Stimulated activated CD8-positive, alpha-beta memory T cell treated with anti-CD3 and anti-CD28 coated beads, Interleukin-7, amount 100 ng/mL, for 1 hour (primary cell): ENCODE measurements at places on chromosomes 6 and 20.

DNA sequence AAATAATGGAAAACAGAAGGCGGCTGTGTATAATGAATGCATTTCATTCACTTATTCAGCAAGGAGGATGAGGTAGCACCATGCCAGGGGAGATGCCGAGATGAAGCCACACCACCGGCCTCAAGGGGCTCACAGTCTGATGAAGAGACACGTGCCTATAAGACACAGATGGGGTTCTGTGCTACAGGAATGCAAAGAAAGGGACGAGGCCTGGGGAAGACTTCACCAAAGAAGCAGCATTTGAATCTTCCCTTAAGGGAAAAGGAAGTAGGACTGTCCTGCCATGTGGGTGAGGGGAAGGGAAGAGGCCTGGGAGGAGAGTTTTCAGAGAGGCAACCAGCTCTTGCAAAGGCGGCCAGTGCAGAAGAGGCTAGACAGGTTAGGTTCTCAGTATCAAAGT, 98.9 kb downstream of the PSMG4 start:
- DNase-seq, result no peak

- no peak for DNase-seq
These were observed 28.2 kb upstream of the ITCH start for GRCh38 chr20:34334654-34335407.

DNA sequence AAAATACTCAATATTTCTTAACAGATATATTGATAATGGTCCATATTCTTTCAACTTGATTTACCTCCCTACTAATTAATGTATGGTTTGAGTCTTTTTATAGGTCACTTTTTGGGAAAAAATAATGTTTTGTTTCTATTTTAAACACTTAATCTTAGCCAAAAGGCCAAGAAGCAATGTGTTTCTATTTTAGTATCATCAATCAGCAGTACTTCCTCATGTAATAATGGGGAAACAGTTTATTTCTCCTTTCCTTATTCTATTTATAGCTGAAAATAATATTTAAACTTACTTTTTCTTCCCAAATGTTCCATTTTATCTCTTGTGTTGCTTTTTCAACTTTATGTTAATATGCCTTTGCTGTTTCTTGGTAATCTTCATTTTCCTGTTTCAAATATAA, 295.1 kb downstream of the ALDH8A1 start:
- no peak for DNase-seq

- DNase-seq, result no peak
These were observed 6.2 kb upstream of the COX7A2 start for GRCh38 chr6:75249837-75250236.

DNA sequence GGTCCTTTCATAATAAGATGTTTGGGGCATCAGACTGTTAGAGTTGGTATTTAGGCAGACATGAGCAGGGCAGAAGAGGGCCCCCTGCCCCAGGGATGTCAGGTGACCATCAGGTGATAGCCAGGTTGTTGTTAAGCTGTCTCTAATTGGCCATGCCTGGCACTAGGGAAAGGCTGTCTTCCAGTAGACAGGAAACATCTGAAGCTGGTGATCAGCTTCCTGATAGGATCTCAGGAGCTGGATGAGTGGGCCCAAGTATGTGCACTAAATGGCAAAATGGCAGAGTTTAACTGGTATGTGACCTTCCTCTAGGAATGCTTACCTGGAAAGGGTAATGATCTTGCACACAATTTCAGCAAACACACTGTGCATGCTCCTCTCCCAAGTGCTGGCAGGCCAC, 190.7 kb downstream of the CDH26 start:
- DNase-seq, result no peak

DNA sequence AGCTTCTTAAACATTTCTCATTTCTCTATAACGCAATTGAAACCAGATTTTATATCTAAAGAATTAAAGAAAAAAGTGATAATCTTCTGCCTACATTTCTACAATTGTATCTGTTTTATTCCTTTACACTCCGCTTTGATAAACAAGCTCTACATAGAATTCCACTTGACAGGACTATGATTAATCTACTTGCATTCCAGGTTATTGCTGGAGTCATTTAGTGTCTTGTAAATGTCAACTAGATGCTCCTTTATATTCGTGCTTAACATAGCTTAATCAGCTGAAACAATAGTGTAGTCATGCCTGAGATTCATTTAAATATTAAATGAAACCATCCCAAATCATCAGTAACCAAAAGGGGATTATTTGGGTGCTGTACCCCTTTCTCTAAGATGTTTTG, 284.0 kb downstream of the TRDN start:
- no peak for DNase-seq

DNA sequence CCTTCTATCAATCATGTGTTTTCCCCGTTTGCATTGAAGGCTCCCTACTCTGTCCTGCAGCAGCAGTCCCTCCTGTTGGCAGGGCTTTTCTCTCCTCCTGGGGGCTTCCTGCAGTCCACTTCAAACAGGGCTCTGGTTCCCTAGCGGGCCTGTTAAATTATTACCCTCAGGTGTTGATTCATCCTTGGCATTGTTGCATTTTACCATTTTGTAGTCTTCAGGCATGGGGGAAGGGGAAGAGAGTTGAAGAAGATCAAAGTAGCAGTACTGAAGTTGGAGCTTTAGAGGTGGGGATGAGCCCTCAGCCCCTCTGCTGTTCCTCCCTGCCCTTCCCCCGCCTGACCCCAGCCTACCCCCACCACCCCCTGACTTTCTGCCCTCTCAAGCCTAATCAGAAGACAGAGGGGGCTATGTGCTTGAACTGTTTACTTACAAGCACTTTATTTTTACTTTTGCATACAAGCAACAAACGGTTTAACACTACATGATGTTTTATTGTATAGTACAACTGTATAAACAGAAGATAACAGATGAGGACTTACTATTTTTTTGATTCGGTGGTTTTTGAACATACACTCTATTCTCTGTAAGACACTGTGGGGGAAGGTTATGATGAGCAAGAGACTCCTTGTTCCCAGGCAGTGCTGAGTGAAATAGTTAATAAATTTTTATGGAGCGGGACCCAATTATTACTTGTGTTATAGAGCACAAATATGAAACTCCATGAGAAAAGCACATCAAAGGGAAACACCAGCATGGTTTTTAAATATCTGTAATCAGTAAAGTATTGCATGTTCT, 169.7 kb downstream of the EYA4 start:
- no peak for DNase-seq

DNA sequence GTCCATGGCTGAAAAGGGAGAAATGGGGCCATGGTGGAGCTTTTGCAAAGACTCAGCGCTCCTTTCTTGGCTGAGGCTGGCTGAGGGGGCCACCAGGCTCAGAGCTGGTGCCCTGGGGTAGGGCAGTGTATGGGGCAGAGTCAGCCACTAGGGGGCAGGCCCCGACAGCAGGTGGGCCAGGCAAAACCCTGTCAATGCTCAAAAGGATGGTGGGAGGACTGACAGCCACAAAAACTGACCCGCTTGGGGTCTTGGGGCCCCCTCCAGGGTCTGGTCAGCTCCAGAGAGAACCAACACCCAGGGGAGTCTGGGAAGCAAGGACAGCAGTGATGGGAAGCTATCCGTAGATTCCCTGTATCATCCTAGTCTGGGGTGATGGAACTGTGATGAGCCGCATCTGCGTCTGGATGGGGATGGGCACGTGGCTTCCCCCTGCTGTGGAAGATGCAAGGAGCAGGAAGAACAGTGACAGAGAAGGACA, 306.9 kb downstream of the DHX35 start:
- no peak for DNase-seq

- DNase-seq, result no peak
These were observed 44.5 kb upstream of the BMP6 start for GRCh38 chr6:7681449-7681848.

DNA sequence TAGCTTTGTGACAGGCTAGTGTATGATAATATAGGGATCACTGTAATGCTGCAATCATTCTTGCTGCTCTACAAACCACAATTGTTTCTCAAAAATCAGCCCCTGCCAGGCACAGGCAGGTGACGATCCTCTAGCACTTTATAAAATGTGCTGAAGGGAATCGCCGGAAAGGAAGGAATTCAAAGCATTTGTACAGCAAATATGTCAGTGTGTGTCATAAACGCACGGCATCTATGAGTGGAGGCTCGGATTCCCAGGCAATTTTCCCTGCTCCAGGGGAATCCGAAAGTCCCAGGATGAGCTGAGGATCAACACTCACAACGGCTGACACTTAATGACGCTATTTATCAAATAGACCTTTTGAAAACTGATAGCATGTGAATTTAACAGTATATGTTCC, 1.4 kb downstream of the PHACTR1 start:
- no peak for DNase-seq

GRCh38 chr20:42435230-42435629, 754.5 kb downstream of the PTPRT start:
- no peak for DNase-seq

DNA sequence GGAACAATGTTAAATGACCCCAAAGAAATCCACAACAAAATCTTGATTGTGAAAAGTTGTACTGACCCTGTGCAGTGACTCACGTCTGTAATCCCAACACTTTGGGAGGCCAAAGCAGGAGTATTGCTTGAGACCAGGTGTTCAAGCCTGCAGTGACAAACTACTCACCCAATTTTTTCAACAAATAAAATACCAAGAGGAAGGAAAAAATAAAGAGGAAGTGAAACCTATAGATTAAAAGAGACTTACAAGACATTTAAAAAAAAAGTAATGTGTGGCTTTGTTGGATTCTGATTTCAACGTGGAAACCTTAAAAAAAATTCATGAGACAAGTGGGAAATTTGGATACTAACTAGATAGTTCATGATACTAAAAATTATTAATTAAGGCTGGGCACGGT, 31.9 kb downstream of the GINS1 start:
- DNase-seq, result no peak

DNA sequence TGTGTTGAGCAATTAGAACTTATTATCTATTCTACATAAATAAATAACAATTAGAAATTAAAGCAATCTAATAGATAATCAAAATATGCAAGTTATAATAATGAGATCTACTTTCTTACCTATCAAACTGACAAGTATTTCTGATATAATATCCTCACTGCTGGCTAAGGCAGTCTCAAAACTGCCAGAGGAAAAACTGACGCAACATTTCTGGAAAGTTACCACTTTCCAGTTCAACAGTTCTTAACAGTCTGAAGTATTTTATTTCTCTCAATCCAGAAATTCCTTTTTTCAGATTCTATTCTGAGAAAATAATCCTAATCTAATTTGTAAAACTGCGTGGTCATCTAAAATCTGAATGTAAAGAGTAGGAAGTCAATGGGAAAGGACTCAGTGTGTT, 121.0 kb downstream of the TRDN start:
- no peak for DNase-seq
